ENCODE measurements at places on chromosomes 6 and 20.

DNA sequence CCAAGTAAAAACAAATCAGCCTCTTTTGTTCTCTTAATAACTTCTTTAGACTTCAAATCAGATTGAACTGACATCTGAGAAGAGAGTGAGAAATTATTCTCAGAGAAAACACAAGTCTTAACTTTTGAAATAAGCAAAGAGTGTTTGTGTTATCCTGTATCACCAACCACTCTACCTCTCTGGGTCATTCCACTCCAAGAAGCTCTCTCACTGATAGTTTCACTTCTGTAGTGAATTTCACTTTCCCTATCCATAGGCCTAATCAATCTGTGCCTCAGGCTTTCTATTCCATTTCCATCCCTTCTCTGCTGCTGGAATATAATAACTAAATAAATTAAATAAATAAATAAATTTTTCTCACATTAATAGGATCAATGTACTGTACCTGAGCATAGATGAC, 235.0 kb downstream of the HTR1B start:
- DNase-seq: no peak

- DNase-seq: no peak
Measured at GRCh38 chr20:50528804-50529351, 18.7 kb downstream of the PTPN1 start.

GRCh38 chr6:152727507-152727906, 23.1 kb upstream of the VIP start:
- DNase-seq: no peak

DNA sequence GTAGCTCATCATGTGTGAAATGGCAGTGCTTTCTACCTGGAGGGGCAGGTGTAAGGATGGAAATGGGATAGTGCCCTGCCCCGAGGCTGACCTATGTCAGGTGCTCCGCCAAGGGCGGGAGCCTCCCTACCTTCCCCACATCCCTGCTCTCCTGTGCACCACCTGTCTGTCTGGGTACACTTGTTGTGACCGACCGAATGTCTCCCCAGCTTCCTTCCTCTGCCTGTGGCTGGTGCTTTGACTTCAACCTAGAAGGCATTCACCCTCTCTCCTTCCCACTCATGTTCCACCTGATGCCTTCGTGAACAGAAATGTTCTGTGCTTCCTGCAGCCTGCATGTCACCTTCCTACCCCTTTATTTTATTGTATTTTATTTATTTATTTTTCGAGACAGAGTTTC, 114.8 kb downstream of the SCML4 start:
- DNase-seq: no peak

- no peak for DNase-seq
Measured at GRCh38 chr6:107632381-107633136, 142.6 kb downstream of the SOBP start.

Measured in fibroblast of skin of left biceps (primary cell).